ENCODE measurements at places on chromosomes 3 and 15.

DNA sequence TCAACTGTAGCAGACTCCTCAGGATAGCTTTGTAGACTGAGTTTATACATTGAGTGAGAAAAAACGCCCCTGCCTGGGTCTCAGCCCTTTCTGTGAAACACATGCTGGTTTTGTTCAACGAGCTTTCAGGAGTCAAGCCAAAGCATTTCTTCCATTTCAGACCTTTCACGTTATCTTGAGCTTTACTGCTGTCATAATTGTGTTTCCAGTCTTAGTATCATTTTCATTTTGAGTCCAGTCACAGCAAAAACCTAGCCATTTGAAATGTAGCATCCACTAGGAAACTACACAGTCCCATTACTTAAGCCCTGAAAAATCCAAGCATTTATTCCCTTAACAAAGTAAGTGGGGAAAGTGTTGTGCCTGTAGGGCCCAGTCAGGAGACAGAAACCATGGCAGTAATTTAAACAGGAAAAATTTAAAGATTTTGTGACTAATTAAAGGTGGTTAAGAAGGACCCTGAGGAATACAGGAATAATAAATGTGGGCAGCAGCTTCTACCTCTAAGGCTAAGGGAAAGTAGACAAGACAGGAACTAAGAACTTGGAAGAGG is 110.1 kb upstream of the ABHD17C start:
- no peak overlapping the region for H3K4me3 ChIP-seq
- no peak overlapping the region for H3K27ac ChIP-seq
- no peaks in the 10 kb centered on the region for H3K27me3 ChIP-seq
- peaks cover 9% of the 10 kb centered on the region for H3K4me1 ChIP-seq

DNA sequence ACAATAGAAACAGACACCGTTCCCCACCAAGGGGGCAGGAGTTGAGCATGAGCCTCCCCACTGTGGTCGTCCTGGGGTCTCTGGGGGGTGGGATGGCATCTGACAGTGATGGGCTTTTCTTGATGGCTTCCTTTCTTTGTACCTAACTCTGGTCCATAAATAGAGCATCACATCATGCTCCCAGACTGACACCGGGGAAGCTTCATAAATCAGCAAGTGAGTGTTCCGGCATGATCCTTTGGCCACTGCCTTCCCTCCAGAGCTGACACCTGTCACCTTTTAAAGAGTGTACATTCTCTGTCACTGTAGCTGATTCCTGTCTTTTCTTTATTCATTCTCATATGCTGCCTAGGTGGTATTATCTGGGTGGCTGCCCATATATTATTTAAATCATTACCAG is 129.9 kb downstream of the ROBO2 start:
- no peaks in the 10 kb centered on the region for H3K36me3 ChIP-seq
- H3K4me3 ChIP-seq = no peak overlapping the region
- no peak overlapping the region for H3K27ac ChIP-seq
- DNase-seq = no peak
- no peaks in the 10 kb centered on the region for H3K4me1 ChIP-seq

GRCh38 chr3:13896473-13897154 is 16.7 kb upstream of the WNT7A start:
- H3K4me1 ChIP-seq = peaks cover 21% of the 10 kb centered on the region
- no peaks in the 10 kb centered on the region for H3K36me3 ChIP-seq
- H3K4me3 ChIP-seq = peak overlapping the region; percentile 73
- no peak for DNase-seq
- peak overlapping the region; percentile 65 for H3K27ac ChIP-seq

- H3K27me3 ChIP-seq = no peaks in the 10 kb centered on the region
- peaks cover 33% of the 10 kb centered on the region for H3K4me1 ChIP-seq
- H3K27ac ChIP-seq = no peak overlapping the region
- no peak overlapping the region for H3K4me3 ChIP-seq
Observed at GRCh38 chr3:141237701-141238521, 6.3 kb downstream of the PXYLP1 start.

- no peaks in the 10 kb centered on the region for H3K27me3 ChIP-seq
- H3K36me3 ChIP-seq = no peaks in the 10 kb centered on the region
- no peaks in the 10 kb centered on the region for H3K4me1 ChIP-seq
- DNase-seq = no peak
- H3K27ac ChIP-seq = no peak overlapping the region
Observed at GRCh38 chr3:98372445-98372844, 18.0 kb upstream of the OR5K3 start.

DNA sequence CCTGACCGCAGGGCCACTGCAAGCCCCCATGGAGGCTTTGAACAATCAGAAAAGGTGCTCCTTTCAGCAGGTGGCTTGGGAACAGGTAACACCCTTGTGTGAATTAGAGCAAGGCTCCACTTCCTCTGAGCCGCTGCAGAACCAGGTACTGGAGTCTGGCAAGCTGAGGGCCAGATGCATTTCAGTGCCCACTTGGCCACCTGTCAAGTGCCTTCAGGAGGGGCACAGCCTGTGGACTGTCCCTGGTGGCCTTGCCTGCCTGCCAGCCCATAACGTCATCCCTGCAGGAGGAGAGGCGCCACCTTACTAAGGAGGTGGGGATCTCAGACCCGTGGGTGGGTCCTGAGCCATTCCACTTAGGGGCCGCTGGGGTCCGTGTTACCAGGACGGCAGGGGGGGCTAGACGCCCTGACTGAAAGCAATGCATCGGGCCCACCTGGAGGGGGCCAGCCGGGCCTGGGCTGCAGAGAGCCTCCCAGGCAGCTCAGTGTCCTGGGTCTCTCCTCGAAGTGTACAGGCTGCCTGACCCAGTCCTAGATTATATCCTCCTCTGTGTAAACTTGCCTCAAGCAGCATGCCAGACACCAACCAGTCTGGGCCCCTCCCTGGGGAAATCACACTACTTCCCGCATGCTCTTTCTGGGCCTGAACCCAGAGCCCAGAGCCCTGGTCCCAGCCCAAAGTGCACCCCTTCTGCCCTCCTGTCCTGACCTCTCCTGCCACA is 16.1 kb downstream of the SPTBN5 start:
- no peaks in the 10 kb centered on the region for H3K36me3 ChIP-seq
- DNase-seq = no peak
- H3K4me1 ChIP-seq = peaks cover 30% of the 10 kb centered on the region

- no peaks in the 10 kb centered on the region for H3K4me1 ChIP-seq
- H3K36me3 ChIP-seq = no peaks in the 10 kb centered on the region
- H3K27me3 ChIP-seq = no peaks in the 10 kb centered on the region
- no peak for DNase-seq
Observed at GRCh38 chr15:63103416-63103815, 18.2 kb upstream of the LACTB start.

- H3K36me3 ChIP-seq = no peaks in the 10 kb centered on the region
- no peaks in the 10 kb centered on the region for H3K4me1 ChIP-seq
- no peak overlapping the region for H3K4me3 ChIP-seq
- DNase-seq = no peak
- no peak overlapping the region for H3K27ac ChIP-seq
Observed at GRCh38 chr3:162196964-162197363, 700.4 kb downstream of the OTOL1 start.

DNA sequence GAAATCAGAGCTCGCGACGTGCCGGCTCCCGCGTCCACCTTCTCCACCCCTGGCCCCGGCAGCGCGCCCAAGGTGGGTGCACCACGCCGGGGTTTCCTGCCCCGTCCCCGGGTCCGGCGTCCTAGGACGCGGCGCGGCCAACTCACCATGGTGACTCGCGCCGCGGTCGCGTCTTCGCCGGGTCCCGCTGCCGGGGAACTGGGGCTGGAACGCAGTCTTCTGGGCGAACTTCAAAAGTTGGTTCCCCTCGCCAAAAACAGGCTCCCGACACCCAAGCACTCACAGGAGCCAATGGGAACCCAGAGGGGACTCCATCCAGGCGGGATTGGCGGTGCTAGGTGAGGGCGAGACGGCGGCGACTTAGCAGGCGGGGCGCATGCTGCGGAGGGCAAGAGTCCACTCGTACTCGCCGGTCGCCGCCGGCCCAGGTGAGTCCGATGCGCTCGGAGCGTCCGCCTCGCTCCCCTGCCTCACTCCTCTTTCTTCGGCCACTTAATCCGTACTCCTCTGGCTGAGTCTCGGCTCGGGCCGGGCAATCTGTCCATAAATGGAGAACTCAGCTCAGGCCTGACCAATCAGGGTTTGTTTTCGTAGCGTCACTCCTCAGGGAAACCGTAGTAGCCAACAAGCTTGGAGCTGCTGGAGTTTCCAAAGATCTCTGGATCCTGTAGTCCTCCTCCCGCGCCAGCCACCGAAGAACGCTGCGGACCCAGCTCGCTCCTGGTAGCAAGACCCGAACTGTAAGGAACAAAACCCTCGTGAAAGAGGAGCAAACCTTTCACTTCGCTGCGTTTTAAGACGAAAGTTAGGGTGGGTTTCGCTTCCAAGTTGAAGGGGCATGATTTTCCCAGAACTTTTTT is at the start of gene MYO1E:
MYO1E (minus strand) TSS at position 520 of the 860 bp plus-strand sequence; CDS start at position 149, 371 bp downstream.
- peak within 1 kb of the TSS; percentile 60 for H3K4me3 ChIP-seq
- peak within 1 kb of the TSS; percentile 96 for H3K27ac ChIP-seq
- no peak for DNase-seq
- peaks cover 34% of the 10 kb centered on the region for H3K4me1 ChIP-seq
- H3K36me3 ChIP-seq = no peaks in the 10 kb centered on the region

DNA sequence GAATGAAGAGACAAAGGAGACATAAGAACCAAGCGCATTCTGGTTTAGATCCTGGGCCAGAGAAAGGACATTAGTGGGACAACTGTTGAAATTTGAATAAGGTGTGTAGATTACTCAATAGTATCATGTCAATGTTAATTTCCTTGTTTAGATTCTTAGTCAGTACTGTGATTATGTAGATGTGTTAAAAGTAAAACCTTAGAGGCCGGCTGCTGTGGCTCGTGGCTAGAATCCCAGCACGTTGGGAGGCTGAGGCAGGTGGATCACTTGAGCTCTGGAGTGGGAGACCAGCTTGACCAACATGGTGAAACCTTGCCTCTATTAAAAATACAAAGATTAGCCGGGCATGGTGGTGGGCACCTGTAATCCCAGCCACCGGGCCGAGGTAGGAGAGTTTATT is 26.7 kb downstream of the CYP8B1 start:
- no peak overlapping the region for H3K27ac ChIP-seq
- no peak overlapping the region for H3K4me3 ChIP-seq
- DNase-seq = no peak
- no peaks in the 10 kb centered on the region for H3K27me3 ChIP-seq

- no peaks in the 10 kb centered on the region for H3K36me3 ChIP-seq
- H3K27ac ChIP-seq = no peak overlapping the region
- no peak for DNase-seq
- H3K4me1 ChIP-seq = no peaks in the 10 kb centered on the region
- H3K27me3 ChIP-seq = no peaks in the 10 kb centered on the region
- no peak overlapping the region for H3K4me3 ChIP-seq
Observed at GRCh38 chr3:168539909-168540308, 444.2 kb upstream of the GOLIM4 start.

DNA sequence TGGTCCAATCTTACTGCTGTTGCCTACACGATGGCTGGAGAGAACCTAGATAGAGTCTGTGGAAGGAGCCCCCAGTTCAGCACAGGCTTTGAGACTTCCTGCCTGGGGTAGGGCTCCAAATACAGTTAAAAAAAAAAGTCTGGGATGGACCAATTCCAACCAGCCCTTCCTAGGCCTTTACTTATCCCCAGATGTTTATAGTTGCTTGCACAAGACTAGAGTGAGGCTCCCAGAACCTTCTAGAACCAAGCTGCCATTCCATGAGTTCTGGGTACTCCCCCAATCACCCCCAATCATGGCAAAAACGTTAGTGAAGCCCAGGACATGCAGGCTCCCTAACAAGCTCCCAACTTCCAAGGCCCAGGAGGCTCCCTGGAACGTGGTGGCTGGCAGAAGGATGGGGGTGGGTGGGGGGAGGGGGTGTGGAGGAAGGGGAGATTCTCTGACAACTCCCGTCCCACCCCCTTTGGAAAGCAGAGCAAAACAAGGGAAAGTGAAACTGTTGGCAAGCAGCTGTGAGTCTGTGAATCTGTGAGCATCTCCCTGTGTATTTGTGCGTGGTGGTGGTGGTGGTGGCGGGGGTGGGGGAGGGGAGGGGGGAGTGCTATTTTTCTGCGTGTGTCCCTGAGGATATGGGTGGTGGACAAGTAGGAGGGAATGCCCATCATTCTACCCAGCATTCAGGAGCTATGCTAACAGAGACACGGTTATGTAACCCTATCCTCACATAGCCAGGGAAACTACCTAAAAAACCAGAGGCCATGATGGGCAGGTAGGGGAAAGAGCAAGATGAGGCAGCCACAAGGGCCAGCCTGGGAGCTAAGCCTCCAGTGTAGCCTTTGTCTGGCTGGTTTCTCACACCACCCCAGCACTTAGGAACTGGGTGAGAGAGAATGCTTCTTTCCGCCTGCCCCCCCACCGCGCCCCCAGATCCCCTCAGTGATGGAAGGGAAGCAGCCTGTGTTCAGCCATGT is 2.0 kb downstream of the MST1R start:
- no peaks in the 10 kb centered on the region for H3K27me3 ChIP-seq
- DNase-seq = no peak
- no peak overlapping the region for H3K4me3 ChIP-seq
- peaks cover 61% of the 10 kb centered on the region for H3K4me1 ChIP-seq

GRCh38 chr3:78974181-78974790 is 793.5 kb downstream of the ROBO1 start:
- peaks cover 8% of the 10 kb centered on the region for H3K4me1 ChIP-seq
- no peak for DNase-seq
- H3K36me3 ChIP-seq = no peaks in the 10 kb centered on the region
- no peaks in the 10 kb centered on the region for H3K27me3 ChIP-seq
- no peak overlapping the region for H3K4me3 ChIP-seq

DNA sequence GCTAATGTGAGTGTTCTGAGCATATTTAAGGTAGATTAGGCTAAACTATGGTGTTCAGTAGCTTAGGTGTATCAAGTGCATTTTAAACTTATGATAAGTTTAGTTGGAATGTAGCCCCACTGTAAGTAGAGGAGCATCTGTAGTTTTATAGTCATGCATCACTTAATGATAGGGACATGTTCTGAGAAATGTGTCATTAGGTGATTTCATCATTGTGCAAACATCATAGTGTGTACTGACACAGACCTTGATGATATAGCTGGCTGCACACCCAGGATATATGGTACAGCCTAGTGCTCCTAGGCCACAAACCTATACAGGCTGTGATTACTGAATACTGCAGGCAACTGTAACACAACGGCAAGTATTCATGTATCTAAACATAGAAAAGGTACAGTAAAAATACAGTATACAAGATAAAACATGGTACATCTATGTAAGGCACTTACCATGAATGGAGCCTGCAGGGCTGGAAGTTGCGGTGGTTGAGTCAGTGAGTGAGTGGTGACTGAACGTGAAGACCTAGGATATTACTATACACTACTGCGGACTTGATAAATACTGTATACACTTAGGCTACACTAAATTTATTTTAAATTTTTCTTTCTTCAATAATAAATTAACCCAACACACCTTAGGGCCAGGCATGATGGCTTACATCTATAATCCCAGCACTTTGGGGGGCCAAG is 17.9 kb downstream of the DNAH1 start:
- DNase-seq = no peak
- no peak overlapping the region for H3K4me3 ChIP-seq
- no peaks in the 10 kb centered on the region for H3K4me1 ChIP-seq
- H3K27ac ChIP-seq = no peak overlapping the region

DNA sequence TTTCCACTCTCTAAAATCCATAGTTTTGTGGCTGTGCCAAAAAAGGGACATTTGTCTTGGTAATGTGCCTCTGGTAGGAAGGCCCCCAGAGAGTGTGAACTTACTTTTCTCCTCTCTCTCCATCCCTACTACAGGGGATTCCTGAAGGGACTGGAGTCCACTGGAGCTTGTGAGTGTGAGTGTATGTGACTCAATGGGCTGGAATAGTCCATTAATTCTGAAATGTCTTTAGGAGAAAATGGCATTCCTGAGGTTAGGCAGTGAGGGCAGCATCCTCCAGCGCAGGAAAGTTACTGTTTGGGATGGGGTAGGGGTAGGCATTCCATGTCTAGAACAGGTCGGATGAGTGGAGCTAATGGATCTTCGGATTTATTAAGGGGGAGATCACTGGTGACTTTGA is 59.8 kb upstream of the CACNA2D3 start:
- no peaks in the 10 kb centered on the region for H3K36me3 ChIP-seq
- H3K4me3 ChIP-seq = no peak overlapping the region
- no peaks in the 10 kb centered on the region for H3K27me3 ChIP-seq
- DNase-seq = no peak
- no peak overlapping the region for H3K27ac ChIP-seq
